HL-60 (cell line): ENCODE measurements at places on chromosomes 13 and 19.

GRCh38 chr13:25478186-25478585 lies 106.4 kb downstream of the ATP8A2 start:
- DNase-seq = no peak

GRCh38 chr19:43310221-43310620 lies 40.9 kb upstream of the PSG9 start:
- DNase-seq = no peak

GRCh38 chr13:44425815-44426078 lies 52.1 kb downstream of the SERP2 start:
- no peak for DNase-seq

DNA sequence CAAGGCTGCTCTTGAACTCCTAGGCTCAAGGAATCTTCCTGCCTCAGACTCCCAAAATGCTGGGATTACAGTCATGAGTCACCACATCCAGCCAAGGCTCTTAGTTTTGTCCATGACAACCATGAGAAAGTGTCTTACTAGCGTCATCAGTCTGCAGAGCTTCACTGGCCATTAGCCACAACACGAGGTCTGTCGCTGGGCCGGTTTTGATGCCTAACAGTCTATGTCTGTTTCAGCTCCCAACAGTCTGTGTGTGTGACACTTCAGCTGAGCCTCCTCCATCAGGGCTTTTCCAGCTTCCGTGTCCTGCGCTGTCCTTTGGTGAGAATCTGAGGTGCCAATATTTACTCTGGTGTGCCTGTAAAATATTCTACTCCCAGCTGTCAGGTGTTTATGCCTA lies 47.6 kb downstream of the CEP89 start:
- DNase-seq = no peak
